ENCODE measurements at places on chromosomes 16 and 17.
A peak's percentile ranks its signal among the peaks of the same experiment; 100 is the strongest.

DNA sequence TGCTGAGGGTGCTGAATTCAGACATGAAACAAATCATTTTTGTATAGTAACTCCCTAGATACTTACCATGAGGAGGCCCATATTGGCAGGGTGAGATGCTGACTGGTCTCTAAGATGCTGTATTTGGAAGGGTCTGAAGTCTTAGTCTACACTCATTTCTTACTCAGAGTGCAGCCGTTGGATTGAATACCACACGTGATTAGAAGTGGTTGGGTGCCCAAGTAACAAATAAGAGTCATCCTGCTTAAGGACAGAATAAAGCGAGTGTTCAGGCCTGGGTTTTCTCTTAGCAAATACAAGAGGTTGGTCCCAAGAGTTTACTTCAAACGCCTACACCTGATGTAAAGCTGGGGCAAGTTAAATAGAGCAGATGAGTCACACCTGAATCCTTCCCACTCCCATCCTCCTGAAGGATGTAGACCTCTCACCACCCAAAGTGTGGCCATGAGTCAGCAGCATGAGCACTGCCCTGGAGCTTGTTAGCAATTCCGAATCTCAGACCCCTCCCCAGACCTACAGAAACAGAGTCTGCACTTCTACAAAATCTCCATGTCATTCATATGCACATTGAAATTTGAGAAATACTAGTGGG is 284.6 kb upstream of the CDH5 start:
- no peak for DNase-seq

DNA sequence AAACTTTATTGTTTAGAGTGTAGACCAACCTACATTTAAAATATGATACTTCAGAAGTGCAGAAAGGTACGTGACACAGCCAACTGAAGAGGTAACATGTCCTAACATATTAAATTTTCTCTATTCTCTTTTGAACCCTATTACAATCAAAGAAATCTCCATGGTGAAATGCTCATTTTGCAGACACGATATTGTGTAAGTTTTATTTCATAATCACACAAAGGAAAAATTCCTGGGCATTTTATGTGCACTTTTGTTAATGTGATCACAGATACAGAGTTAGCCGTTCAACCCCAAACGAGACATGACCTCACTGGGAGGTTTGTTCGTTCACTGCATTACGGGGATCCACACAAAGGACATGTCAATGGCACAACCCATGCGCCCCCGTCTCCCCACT is 21.8 kb downstream of the KCNJ16 start:
- DNase-seq = no peak

DNA sequence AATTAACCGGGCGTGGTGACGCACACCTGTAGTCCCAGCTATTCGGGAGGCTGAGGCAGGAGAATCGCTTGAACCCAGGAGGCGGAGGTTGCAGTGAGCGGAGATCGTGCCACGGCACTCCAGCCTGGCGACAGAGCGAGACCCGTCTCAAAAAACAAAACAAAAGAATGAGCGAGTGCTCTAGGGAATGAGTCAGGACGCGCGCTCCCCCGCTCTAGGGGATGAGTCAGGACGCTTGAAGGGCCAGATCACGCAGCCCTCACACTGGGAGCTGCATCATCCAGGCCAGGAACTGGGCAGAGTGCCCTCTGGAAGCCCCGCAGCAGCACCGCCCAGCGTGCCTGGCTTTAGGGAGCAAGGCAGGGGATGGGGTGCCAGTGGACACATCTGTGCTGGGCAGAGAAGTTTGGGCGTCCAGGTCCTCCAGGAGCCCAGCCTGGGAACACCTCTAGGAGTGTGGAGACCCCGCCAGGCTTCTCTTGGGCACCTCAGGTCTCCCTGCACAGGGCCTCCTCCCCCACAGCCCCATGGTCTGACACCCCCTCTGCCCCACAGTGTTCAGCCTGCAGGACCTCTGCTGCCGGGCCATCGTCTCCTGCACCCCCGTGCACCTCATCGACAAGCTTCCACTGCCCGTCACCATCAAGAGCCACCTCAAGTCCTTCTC is 3.9 kb upstream of the WFIKKN1 start:
- no peak for DNase-seq

GRCh38 chr17:43027091-43028032 is 2.3 kb downstream of the RND2 start:
- no peak for DNase-seq

DNA sequence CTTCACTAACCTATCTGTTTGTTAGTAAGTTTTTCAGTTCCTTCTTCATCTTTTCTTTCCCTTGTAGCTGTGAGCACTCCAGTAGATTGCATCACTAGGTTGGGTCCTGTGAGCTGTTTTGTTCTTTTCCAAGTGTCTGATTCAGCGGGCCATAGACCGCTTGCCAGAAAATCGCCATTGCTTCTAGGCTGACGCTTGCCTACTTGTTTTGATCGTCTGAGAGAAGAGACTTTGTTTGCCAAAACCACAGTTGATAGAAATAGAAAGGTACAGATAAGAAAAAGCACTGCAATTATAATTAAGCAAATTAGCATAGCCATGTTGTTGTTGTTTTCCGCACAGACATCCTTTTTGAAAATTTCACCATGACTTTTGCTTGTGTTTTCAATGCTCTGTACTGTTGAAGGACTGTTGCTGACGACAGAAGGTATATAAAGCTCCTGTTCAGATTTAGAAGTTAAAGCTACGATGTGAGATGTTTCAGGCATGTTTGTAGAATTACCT is 3.1 kb downstream of the EVI2A start:
- no peak for DNase-seq

- no peak for DNase-seq
These were observed 10.7 kb downstream of the RPRML start for GRCh38 chr17:46968224-46968834.

GRCh38 chr16:85484347-85485300 is 128.5 kb upstream of the GSE1 start:
- DNase-seq = no peak

DNA sequence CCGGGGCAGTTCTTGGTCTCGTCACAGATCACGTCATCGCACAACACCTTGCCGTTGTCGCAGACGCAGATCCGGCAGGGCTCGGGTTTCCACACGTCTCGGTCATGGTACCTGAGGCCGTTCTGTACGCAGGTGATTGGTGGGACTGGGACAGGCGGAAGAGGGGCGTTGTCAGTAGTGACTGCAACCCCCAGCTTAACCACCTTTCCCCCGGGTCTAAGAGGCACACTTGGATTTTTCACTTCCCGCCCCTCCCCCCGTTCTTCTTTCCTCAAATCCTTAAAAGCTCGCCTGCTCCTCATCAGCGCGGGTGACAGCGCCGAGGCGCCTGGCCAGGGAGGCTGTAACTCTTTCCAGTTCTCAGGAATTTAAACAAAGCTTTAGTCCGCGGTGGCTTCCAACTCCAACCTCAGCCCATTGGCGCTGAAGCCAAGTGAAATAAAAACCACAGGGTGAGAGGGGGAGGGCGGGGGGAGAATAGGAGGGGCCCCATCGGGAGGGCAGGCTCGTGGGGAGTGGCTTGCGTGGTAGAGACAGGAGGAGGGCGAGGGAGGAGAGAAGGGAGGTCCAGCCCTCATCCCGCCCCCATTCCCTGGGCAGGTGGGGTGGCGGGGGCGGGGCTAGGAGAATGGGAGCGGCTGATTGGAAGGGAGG is 1.5 kb downstream of the COL1A1 start:
- peak; percentile 75 for DNase-seq

GRCh38 chr17:58840820-58841612 is 85.4 kb downstream of the PPM1E start:
- no peak for DNase-seq

GRCh38 chr17:194828-195602 is 13.6 kb upstream of the DOC2B start:
- DNase-seq = no peak
